HuH-7.5 (cell line): ENCODE measurements at places on chromosomes 5 and 9.

- DNase-seq = no peak
These were observed 182.8 kb upstream of the TARS1 start for GRCh38 chr5:33257807-33258429.

DNA sequence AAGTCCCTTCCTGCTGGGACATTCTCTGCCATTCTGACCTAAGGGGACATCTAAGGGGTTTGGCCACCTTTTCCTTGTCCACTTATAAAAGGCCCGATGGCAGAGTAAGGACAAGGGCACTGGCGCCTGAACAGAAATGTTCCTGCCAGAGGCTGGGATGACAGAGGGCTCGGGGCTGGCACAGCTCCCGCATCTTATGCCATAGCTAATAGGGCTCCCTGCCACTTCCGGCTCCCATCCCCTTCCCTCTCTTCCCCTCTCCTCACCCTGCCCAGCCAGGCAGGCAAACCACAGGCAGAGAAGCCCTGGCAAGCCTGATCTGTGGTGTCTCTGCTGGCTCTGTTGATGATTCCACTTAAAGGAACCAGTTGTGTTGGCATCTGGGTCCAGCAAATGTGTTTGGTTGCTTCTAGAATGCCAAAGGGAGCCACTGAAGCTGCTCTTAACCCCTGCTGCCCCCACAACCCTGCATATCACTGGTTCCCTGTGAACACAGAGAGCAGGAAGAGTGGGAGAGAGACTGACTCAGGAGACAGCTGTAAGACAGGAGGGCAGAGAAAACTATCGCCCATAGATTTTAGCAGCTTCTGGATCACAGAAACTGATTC lies 18.4 kb upstream of the ADRA1B start:
- no peak for DNase-seq

DNA sequence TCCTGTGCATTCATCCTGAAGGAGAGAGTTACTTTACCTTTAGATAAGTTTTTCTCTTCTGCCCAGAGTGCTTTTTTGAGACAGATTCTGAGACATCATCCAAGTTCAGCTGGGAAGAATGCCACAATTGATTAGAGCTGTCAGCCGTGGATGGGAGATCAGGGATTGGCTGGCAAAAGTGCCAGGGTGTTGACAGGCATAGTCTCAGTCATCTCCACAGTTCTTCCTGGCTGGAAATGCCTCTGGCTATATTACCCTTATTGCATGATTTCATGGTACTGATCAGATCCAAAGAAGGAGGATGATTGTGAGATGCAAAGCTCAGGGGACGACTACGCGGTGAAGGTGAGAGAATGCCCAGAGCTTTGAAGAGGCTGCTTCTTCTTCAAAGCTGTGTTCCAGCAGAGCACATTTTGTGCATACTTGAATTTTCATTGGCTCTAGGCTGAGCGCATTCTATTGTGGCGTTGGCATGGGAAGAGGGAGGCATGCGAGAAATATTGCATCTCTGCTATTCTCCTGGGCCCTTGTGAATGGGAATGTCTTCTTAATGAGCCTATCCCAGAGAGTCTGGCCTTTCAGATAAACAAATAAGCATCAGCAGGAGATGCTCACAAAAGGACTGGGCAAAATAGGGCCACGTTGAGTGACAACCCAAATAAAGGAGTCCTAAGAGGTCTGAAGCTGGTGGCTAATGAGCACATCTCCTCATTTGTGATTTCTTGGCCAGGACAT lies 82.1 kb downstream of the GRIA1 start:
- DNase-seq = no peak

- DNase-seq = no peak
These were observed 2.0 kb downstream of the ISL1 start for GRCh38 chr5:51385216-51385615.

DNA sequence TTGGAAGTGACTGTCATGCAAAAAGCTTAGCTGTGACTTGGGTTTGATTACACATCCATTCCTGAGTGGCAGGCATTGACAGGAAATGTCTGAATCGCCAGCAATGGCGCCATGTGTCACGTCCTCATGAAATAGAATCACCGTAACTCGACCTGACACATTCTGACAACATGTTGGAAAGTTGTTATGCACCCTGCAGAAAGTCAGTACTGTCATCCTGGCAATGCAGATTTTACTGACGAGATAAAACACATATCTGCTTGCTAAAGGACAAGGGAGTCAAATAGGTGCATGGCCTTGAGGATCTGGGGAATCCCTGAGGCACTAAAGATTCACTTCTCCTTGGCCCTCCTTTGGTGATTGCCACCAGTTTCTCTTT lies 344.2 kb downstream of the SPATA31D1 start:
- DNase-seq = no peak

DNA sequence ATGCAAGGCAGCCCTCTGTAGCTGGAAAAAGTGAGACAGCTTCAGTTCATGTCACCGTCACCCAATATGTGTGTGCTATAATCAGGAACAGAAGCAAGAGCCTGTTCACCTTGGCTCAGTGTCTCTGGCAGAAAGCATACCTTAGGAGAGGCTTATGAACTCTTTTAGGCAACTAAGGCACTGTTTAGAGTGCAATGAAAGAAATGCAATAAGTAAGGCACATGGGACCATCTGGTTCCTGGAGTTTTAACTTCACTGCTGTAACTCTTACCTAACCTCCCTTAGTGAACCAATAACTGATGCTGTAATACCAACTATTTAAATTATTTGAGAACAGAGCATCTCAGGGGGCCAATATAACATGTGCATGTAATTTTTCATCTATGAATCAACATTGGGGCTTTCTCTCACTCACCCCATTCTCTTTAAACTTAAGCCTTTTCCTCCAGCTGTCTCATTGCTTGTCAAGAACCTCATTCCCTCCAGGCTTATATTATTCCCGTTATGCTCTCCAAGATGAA lies 32.4 kb downstream of the C9 start:
- no peak for DNase-seq

DNA sequence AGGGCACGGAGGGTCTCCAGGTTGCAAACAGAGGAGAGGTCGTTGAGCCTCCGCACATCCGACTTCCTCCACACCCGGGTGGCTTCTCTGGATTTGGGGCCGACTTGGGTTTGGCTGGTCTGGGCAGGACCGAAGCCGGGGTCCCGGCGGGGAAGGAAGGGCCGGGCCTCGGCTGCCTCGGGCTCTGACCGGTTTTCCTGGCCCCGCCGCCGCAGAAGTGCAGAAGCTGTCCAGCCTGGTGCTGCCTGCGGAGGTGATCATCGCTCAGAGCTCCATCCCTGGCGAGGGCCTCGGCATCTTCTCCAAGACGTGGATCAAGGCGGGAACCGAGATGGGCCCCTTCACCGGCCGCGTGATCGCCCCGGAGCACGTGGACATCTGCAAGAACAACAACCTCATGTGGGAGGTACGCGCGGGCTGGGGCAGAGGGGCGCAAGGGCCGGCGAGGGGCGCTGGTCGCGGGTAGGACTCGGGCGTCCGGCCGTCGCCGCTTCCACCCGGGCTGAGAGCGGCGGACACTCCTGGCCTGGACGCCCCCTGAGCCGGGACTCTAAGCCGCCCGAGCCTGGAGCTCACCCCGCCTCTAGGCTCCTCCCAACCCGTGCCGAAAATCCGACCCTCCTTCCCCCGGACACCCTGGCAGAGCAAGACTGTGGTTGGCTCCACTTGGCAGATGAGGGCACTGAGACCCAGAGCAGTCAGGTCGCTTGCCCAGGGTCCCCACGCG lies 2.2 kb downstream of the PRDM12 start:
- DNase-seq = no peak

- no peak for DNase-seq
These were observed 1.7 kb upstream of the POMT1 start for GRCh38 chr9:131500939-131501541.

- no peak for DNase-seq
These were observed 602 bp upstream of the CD274 start for GRCh38 chr9:5449521-5450358.

GRCh38 chr9:126756876-126757415 lies 47.9 kb upstream of the ZBTB43 start:
- DNase-seq = no peak

- DNase-seq = no peak
These were observed 13.3 kb downstream of the RIC1 start for GRCh38 chr9:5642170-5642569.

GRCh38 chr5:107284822-107285525 lies 385.8 kb downstream of the EFNA5 start:
- DNase-seq = no peak

DNA sequence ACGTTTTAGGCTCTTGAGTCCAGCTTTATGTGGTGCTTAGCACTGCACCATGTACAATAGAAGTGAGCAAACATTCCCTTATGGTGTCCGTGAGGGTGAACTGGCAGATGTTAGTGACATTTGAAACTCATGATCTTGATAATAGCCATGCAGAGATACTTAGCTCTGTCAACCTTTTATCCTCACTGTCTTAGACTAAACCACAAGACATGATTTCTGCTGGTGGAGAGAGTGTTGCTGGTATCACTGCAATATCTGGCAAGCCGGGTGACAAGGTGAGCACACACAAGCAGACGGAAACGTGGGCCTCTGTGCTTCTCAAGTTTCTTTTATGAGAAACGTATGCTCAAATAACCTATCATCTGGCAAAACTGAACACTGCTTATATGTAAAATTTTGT lies 68.4 kb downstream of the CAST start:
- DNase-seq = no peak

GRCh38 chr5:154220625-154221024 lies 30.1 kb downstream of the GALNT10 start:
- DNase-seq = no peak

DNA sequence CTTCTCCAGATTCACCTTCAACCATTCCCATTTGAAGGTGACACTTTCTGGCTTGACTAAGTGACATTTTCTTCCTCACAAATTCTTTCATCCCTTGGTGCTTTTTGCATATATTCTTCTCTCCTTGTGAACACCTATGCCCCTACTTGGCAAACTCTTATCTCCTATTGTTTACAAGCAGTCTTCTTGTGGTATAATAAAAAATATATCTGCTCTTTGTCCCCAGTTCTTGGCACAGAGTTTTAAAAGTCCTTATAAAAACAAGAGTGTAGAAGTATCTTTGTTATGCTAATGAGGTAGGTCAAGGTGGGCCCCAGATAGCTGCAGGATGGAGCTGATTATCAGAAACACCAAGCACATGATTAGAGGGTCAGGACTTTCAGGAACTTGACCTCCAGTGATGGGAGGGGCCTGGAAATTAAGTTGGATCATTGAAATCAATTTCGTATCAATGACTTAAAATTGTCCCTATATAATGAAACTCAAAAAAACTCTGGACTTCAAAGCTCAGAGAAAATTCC lies 38.0 kb downstream of the TMEM161B start:
- DNase-seq = no peak

DNA sequence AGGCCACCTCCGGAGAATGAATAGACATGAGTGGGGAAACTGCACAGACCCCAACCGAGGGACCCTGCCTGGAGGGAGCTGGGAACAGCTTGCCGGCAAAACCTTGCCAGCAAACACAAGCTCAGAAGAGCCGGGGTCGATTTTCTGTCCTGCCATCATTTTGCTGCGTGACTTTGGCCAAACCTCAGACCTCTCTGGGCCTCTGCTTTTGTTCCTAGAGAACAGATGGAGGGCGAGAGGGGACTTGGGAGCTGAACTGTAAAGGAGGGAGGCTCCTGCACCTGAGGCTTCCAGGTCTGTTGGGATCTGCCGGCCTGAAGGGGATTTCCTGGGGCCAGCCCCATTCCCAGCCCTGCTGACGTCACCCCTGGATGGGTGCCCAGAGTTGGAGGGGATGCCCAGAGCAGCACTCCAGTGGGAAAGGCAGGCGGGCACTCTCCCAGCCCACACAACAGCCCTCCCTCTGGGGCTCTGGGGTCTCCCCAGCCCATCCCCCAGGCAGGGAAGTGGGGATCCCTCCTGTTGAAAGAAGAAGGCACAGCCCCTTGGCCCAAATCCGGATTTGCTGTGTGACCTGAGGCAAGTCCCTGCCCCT lies 40.4 kb upstream of the SYNPO start:
- DNase-seq = peak; percentile 82

GRCh38 chr9:129703667-129704355 lies 38.4 kb downstream of the PRRX2 start:
- no peak for DNase-seq

DNA sequence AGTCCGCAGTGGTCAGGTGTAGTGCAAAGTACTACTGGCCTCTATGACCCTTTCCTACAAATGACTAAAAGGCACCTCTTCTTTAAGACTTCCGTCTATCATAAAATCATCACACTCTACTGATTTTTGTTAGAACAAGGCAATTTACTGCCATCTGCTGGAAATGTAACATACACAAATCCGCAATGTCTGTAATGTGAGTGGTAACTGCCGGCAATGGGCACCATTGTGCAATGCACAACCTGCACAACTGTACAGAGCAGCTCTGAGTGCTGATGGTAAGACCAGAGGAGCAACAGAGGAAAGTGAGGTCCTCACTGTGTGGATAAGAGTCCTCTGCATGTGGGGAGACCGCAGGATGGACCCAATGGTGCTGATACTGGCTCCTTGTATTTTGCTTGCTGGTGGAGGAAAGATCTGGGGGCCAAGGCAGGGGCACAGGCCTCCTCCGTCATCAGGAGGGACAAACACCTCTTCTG lies 103.7 kb downstream of the ATPSCKMT start:
- no peak for DNase-seq

DNA sequence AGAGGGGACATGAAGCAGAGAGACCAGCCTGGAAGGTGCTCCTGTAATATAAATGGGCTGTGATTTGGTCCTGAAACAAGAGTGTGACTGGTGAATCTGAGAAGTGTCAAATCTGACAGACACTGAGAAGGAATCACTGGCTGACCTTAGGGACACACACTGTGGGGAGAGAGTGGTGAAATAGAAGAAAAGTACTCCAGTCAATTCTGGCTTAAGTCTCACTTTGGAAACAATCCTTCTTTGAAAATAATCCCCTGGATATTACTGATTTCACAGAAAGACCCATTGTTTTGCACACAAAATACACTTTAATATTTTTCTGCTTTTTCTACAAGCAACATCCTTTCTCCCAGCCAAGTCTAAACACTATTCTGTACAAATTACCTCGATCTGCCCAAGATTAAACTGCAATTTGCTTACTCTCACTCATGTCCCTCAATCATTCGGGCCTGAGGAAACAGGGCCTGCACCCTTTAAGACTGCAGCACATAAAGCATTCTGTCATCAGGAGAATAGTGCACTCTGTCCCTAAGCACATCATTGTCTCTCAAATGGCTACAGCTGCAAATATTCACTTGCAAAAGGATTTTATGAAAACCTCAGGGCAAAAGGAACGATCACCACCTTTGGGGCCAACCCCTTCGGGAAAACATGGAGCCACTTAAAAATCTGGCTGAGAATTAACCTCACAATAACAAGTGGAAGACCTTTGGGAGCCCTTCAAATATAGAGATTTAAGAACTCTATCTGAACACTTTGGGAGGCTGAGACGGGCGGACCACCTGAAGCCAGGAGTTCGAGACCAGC lies 68.6 kb downstream of the MAPKAP1 start:
- no peak for DNase-seq

DNA sequence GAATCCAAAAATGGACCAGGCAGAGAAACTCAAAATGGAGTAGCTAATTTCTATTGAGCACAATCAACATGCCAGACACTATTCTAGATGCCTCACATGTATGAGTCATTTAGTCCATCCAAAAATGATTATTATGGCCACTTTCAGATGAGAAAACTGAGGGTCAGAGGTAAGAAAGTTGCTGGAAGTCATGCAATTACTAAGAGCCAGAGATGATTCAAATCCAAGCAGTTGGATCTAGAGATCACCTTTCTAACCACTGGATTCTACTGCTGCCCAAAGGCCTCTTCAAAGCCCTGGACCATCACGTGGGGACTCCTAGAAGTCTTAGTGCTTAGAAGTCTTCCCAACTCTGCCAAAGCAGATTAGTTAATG lies 51.8 kb upstream of the HMHB1 start:
- no peak for DNase-seq
